Anterior cingulate cortex (tissue), 58 donors: ENCODE measurements at places on chromosomes 7 and 10.

GRCh38 chr10:77244746-77245145 lies 392.9 kb downstream of the KCNMA1 start:
- no peak for DNase-seq

- peak; percentile 46 for DNase-seq
Observed at GRCh38 chr7:1458683-1459511, at the start of gene MICALL2. MICALL2 (minus strand) TSS chr7:1459470; CDS start chr7:1459326, 144 bp downstream.

- DNase-seq = no peak
Observed at GRCh38 chr10:72730479-72730878, 38.5 kb downstream of the MCU start.

DNA sequence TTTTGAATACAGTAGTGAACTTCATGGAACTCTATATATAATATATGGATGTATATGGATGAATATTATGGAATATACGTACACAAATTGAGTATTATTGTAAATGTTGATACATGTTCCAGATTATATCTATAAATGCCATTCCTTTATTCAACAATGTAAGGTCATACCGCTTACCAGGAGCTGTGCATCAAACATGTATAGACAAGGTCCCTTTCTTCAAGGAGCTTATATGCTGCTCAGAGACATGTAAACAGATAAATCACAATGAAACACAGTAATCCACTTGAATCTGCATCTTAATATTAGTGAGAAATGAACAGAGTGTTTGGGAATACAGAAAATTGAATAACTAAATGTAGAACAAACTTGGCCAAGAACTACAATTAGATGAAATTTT lies 898 bp upstream of the SEM1 start:
- DNase-seq = no peak

- no peak for DNase-seq
Observed at GRCh38 chr10:130481076-130481930, 345.1 kb downstream of the GLRX3 start.

GRCh38 chr7:43475983-43476382 lies 106.9 kb upstream of the STK17A start:
- DNase-seq = no peak

DNA sequence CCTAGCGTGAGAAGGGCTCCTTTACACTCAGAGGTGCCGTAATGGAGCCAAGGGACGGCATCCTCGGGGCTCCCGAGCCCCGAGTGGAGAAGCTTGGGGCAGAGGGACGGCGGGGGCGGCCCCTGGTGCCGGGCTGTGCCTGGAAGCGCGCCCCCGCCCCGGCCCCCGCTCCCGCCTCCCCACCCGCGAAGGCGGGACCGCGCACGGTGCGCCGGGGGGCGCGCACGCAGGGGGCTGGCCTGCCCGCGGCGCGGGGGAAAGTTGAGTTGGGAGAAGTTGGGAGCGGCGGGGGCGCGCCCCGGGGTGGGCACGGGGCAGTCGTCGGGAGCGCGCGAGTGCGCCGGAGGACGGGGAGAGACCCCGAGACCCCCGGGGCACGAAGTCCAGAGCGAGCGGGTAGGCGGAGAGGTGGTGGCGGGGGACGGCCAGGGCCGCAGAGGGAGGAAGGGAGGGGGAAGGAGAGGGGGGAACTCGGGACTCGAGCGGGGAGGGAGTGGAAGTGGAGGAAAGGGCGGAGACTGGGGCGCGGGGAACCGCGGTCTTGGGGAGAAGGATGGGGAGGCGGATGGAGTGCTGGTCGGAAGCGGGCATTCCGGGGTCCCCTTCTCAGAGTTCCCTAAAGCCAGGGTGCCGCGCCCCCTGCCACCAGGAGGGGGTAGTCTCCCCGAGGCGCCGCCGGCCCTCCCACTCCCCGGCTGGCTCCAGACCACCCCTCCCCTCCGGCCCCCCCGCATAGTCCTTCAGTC lies at the start of gene SLC4A2:
SLC4A2 (plus strand) TSS at position 223 of the 746 bp plus-strand sequence. CDS start 2,399 bp downstream, outside the sequence.
- peak; percentile 81 for DNase-seq

DNA sequence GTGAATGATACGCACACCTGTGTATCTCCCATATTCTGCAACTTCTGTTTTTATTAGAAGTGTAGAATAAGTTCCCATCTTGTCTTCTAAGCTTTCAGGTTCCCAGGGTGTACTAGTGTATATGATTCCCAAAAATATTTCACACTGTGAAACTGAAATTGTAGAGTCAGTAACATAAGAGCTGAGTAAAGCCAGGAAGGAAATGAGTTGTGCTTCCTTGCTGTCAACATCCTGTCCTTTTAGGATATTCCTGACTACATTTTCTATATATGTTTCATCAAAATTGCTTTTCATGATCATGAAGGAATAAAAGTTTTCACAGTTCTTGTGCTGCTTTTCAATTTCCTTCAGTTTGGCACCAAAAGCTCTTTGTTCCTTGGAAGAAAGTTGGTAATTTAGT lies 15.2 kb downstream of the SAMD9L start:
- no peak for DNase-seq

DNA sequence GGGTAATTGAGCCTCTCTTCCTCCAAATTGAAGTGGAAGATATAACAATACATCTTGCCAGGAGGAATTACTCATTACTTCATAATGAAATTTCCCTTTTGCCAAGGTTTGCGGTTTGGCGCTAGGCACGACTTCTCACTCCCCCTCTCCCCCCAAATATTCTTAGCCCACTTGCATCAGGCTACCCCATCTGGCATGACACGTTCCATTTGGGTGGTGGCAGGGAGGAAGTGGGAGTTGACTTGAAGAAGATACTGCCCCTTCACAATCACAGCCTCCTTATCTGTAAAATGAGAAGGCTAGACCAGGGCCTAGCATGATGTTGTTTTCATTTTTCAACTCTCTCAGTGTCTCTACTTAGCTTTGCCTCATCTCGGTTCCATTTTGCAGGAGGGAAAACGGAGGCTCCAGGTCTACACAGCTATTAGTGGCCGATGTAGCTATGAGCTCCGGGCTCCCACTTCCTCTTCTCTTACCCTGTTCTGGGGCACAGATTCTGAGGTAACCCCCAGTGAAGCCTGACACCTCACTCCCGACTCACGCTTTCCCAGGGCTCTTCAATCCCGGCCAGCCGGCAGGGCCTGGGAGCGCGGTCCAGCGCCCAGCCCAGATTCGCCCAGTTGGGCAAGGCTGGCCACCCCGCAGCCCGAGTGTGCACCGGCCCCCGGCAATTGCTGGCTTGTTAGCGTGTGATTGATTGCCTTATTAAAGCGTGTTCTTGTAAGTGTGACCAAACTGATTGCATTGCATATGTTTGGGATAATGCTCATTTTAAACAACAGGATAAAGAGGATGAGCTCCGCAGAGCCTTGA lies 6.5 kb downstream of the EVX1 start:
- no peak for DNase-seq

GRCh38 chr7:6346581-6346980 lies 74.2 kb upstream of the CYTH3 start:
- no peak for DNase-seq

DNA sequence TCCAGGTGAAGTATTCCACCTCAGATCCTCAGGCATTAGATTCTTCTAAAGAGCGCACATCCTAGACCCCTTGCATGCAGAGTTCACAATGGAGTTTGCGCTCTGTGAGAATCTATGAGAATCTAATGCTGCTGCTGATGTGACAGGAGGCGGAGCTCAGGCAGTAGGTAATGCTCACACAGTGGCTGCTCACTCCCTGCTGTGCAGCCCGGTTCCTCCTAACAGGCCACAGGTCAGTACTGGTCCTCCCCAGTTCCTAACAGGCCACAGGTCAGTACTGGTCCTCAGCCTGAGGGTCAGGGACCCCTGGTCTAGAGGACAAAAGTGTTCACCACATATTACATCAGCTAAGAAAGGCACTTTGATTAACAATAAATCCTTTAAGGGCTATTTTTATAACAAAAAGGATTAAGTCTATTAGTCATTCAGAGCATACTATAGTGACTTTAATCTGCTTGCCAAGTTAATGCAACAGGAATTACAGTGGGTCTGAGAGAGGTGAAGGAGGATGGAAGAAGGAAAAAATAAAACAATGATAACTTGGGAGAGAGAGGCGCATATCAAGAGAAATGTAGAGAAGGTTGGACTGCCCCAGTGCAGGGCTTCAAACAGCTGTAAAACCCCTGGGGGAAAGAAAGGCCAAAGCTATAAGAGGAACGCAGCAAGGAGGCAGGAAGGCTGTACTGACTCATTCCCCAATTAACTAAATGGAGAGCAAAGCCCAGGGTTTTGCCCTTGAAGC lies 49.2 kb downstream of the CUL2 start:
- no peak for DNase-seq

DNA sequence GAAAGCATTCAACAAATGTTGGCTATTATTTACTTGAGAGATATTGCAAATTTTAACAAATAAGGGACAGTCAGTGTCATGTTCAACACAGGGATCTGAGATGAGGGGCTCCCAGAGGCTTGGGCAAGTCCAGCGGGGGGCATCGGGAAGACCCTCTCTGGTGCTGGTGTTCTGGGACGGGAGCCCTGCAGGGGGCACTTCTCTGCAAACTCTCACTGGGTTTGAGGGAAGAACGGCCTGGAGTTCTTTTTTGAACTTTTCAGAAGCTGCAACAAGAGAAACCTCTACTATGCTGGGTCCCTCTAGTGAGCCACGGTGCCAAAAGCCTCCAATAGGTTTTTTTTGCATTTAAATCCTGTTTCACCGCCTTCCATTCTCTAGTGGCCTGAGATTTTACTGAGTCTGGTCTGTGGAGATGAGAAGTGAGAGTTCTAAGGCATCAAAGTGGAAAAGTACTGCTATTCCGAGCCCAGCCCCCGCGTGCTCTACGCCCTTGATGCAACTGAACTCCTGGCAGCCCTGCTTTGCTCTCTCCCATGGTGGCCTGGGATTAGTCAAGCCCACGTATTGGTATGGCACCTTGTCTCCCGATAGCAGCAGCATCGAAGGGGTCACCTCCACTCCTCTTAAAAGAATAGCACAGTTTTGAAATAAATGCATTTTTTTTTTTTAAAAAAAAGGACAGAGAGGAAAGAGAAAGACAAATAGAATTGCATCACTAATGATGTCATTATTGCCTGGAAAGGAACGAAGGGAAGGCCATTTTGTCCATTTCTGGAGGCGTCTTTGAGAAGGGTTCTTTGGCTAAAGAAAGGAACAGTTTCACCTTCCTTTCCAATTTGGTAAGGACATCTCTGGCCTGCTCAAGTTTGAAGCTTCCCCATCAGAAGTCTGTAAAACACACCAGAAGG lies 43.5 kb downstream of the CLEC2L start:
- DNase-seq = no peak

DNA sequence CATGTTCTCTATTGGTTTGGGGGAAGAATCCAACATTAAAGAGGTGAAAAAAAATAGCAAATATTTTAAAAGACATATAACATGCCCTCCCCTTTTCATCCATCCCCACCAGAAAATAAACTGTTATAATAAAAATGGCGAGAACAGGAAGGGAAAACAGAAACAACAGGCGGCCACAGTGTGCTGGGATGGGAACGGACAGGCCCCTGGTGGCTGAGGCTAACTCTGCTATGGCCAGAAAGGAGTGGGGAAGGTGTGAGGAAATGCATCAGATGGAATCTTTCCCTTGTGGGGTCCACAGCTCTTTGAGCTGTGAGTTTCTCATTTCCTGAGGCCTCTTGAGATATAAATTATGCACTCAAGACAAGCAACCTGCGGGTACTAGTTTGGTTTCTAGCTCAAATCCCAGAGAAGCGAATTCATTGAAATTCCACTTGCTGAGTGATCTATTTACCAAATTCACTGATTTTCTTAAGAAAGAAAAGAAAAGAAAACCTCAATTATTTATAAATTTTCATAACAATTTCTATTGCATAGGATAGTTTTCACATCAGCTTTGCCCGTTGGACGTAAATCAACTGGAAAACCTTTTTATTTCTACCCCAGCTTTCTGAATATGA lies 139.5 kb downstream of the BMPER start:
- no peak for DNase-seq

GRCh38 chr7:150357270-150357669 lies 11.4 kb upstream of the REPIN1 start:
- no peak for DNase-seq

GRCh38 chr7:19144661-19145433 lies at the start of gene FERD3L:
FERD3L (minus strand) TSS chr7:19145421; CDS start chr7:19145362, 59 bp downstream.
- DNase-seq = no peak

GRCh38 chr10:16927546-16927945 lies 110.3 kb upstream of the RSU1 start:
- DNase-seq = no peak

DNA sequence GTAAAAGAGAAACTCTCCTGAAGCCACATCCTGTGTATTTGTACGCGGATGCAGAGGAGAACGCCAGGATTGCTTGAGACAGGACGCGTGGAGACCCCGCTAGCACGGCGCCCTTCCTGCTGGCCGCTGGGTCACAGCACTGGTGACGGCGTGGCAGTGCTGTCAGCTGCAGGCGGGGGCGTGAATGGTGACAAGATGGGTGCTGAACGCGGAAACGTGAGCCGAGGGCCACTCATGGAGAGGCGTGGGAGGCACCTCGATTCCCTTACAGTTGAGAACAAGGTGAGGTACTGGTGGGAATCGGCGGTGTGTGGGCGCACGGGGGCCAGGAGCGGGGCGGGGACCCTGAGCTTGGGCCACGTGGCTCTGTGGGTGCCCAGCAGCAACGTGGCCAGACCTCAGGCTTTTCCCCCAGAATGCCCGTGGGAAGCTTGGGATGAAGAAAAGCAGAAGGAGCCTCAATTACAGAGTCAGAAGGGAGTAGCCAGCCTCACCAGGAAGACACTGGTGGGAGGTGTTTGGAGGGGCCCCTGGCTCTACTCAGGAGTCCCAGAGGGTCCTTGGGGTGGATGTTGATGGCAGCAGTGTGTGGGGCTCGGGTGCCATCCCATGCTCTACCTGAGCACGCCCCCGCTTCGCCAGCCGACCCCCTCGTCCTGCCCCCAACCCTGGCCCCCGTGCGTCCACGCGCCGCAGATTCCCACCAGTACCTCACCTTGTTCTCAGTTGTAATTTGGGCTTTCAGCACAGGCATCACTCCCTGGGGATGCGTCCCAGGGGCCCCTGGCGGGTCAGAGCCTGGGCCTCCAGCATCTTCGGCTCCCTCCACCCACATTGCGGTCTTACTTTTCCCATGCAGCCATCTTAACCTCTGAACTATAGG lies 208.4 kb upstream of the TCERG1L start:
- DNase-seq = no peak

- no peak for DNase-seq
Observed at GRCh38 chr7:50205011-50205410, 99.5 kb upstream of the IKZF1 start.
